ENCODE measurements at places on chromosomes 7 and 10.

DNA sequence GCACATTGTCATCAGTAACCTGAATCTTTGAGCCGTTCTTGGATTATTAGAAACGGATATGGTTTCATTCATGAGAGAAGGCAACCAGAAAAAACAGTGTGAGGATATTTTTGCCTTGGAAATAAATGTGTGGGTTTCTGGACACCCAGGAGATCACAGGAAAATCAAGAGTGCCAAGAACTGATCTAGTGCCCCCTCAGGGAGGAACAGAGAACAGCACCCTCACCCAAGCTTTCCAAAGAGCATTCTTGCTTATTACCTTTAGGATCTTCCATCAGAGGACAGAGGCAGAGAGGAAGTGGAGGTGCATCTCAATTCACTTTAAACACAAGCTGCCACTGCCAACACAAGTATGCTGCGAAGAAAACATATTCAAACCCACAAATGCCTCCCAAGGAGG, 851.5 kb upstream of the COBL start:
- peak; percentile 33 for DNase-seq

DNA sequence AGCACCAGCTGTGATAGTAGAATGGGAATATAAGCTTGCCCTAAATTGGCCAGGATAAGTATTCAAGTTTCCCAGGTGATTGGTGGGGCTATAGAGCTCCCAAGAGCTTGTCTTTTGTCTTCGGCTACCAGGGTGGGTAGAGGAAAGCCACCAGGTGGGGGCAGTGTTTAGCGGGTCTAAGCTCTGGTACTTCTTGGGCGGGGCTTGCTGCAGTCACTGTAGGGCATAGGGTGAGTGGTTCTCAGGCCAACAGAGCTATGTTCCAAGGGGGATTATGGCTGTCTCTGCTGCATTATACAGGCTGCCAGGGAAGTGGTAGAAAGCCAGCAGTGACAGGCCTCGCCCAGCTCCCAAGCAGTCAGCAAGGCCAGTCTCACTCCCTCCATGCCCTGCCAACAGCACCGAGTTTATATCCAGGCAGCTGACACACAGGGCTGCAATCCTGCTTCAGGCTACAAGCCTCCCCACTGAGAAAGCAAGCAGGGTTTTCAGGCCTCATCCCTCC, 110.7 kb downstream of the ZNF467 start:
- peak; percentile 70 for DNase-seq

DNA sequence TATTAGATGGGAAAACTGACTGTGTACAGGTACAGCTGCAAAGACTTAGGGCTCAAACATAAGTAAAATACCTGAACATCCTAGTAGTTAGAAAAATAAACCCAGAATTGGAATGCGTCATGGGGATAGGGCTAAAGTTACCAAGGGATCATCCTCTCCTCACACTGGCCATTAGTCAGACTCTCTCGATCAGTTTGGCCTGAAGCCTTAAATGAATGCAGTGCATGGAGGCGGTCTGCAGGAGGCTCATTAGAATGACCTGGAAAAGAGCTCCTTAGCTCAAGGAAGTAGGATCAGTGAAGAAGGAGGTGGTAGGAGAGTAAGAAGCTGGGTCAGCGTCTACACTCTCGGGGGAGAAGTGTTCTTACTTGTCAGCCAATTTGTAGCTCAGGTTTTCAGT, 35.3 kb downstream of the DENND2A start:
- DNase-seq, result no peak

DNA sequence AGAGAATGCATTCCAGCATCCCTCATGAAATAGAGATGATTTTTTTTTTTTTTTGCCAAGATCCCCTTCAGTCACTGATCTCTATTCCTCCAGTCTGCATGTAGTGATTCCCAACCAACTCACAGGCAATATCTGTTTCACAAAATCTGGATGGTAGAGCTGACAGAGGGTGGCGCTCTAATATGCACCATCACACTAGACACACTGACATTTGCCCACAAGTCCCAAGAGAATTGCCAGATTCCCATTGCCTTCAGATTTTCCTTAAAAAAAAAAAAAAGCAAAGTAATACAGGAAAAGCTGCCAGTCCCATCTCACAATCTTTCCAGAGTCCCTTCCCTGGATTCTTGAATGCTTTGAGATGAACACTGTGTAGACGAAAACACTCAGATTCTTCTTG, 301.0 kb downstream of the SORCS1 start:
- no peak for DNase-seq

- DNase-seq, result no peak
Measured at GRCh38 chr7:101954499-101954898, 137.1 kb downstream of the CUX1 start.

GRCh38 chr10:11355592-11355991, 255.9 kb downstream of the USP6NL start:
- DNase-seq, result no peak
